ENCODE measurements at places on chromosomes 6 and 20.
A peak's percentile ranks its signal among the peaks of the same experiment; 100 is the strongest.

DNA sequence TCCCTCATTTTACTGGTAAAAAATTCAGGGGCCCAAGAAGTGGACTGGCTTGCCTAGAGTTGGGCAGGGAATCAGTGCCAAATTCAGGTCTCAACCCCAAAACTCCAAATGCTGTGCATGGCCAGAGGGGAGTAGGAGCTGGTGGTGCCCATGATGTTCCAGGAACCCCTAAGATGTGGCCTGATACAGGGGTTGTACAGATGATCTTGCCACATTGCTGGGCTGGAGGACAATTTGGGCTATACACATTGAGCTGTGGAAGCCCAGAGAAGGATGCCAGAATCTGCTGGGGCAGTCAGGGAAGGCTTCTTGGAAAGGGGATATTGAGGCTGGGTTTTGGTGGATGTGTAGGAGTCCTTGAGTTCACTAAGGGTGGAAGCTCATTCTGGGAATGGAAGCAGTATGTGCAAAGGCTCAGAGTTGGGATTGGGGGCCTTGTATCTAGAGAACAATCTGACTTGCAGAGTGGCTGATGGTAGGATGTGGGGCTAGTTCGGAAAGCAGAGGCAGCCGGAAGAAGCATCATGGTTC, 38.0 kb upstream of the APCDD1L start:
- DNase-seq, result no peak

- peak; percentile 40 for DNase-seq
Measured at GRCh38 chr6:36035225-36035624, 7.6 kb downstream of the MAPK14 start.

DNA sequence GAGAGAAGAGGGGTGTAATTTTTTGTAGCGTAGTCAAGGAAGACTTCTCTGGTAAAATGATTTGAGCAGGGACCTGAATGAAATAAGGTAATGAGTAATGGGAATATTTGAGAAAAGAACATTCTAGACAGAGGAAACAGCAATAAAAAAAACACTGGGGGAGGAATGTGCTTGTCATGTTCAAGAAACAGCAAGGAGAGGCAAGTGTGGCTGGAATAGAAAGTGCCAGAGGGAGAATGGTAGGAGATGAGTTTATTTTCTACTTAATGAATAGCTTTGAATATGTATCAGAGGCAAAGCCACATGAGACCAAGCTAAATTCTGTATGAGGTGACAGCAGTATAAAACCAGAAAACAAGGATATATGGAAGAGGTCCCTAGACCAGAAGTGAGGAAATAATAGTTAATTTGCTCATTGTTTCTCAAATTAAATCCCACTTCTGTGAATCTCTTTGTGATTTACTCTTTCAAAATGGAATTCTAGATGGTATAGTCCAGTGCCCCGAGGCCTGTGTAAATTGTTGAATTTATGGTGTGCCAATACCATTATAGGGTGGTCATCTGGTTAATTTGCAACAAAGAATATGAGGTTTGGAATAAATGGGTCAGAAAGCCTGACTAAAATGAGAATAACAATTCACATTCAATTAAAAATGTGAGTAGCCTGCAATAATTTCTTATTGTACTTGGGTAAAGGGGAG, 170.2 kb downstream of the CDKAL1 start:
- DNase-seq, result peak; percentile 70

GRCh38 chr6:90811596-90812226, 224.8 kb upstream of the MAP3K7 start:
- no peak for DNase-seq

- DNase-seq, result peak; percentile 83
Measured at GRCh38 chr20:43537921-43538877, 20.6 kb upstream of the SGK2 start.

GRCh38 chr6:146851837-146852236, 253.1 kb downstream of the ADGB start:
- no peak for DNase-seq

DNA sequence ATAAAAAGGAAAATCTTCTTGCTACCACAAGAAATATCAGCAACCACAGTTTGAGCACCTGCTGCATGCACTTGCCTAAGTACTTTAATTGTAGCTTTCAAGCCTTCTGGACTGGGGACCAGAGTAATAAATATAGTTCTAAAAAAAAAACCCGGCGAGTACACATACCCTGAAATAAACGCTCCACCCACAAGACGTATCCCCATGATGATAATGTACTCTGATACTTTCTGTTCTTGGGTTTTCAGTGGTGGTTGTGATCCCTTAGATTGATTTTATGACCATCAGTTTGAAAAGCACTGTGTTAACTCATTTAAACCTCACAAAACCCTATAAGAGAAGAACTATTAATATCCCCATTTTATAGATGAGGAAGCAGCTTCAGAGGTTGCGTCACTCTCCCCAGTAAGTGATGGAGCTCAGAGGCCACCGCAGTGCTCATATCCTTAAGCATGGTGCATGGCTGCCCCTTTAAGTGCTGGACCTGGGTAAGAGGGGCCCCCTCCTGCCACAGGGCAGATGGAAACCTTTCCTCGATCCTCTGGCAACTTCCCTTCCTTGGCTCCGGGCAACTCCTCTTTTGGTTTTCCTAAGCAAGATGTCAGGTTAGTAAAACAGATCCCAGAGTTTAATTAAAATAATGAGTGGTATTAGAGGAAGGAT, 67.3 kb downstream of the KCNB1 start:
- peak; percentile 57 for DNase-seq

- peak; percentile 26 for DNase-seq
Measured at GRCh38 chr6:30821862-30822784, 62.2 kb upstream of the DDR1 start.

DNA sequence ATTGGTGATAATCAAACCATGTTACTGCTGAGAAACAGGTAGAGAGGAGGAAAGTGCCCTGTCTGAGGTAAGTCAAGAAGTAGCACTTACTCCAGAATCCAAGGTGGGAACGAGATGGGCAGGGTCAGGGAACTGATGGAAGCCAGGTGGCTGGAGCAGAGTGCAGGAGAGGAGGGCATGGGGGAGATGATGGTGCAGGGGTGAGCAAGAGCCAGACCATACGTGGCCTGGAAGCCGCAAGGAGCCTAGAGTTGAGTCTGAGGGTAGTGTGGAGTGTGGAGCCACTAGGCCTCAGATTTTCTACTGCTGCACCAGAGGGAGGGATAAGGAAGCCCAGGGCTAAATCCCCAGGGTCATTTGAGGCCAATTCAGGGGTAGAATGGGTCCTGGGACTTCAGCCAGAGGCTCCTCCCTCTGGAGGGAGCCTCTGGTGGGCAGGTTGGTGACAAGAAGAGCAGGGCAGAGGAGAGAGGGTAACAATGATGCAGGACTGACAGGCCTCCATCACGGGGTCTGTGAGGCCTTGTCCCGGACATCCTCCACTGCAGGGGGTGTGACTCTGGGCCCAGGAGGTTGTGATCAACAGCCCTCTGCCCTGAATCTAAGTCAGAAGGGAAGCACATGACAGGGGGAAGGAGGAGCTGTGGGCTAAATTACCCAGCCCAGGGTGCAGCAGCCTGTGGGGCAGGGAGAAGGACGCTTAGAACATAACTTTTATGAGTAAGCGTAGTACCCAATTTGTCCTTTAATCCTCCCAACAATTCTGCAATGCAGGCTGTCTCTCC, 28.7 kb downstream of the COX4I2 start:
- no peak for DNase-seq

DNA sequence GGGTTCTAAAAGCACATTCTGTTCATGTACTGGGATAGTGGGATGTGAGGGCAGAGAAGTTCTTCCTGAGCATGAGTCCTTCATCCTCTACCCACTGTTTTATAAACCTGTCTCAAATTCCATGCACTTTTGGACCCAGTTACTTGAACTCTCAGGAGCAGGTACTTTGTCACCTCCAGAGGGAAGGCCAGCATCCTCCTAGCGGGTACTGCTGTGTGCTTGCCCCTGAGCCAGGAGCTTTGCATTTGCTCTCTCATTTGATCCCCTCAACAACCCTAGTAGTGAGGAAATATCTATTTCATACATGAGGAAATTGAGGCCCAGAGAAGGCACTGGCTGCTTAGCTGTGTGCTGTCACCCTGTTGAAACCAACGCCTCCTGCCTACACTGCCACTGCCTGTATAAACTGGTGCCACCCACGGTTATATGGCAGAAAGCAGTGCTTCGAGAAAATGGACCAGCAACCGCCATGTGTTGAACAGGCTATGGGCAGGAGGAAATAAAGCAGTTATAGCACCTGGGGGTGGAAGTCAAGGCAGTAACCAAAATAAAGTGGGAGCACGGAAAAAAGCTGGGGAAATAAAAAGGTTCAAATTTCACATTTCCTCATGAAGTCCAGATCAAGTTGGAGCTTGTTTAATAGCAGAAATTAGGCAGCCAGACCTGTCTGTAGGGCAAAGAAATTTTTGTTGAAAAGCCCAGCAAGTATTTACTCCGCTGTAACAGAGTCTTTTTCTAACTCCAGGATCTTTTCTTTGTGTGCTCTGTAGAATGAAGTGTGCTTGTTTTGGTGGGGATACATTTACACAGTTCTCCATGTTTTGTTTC, 38.0 kb downstream of the KLHL31 start:
- DNase-seq, result no peak

DNA sequence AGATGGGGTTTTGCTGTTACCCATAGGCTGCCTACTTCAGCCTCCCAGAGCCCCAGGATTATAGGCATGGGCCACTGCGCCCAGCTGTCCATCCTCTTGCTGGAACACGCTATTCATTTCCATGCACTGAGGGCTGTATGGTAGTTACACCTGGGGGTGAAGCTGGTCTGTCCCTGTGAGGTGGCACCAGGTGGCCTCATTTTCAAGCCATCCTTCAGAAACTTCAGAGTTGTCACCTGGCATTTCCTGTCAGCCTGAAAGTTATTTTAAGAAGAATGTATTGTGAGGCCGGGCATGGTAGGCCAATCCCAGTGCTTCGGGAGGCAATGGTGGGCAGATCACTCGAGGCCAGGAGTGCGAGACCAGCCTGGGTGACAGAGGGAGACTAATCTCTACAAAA, 147.6 kb downstream of the DTNBP1 start:
- no peak for DNase-seq

- no peak for DNase-seq
Measured at GRCh38 chr6:151962246-151962846, 154.9 kb downstream of the ESR1 start.

DNA sequence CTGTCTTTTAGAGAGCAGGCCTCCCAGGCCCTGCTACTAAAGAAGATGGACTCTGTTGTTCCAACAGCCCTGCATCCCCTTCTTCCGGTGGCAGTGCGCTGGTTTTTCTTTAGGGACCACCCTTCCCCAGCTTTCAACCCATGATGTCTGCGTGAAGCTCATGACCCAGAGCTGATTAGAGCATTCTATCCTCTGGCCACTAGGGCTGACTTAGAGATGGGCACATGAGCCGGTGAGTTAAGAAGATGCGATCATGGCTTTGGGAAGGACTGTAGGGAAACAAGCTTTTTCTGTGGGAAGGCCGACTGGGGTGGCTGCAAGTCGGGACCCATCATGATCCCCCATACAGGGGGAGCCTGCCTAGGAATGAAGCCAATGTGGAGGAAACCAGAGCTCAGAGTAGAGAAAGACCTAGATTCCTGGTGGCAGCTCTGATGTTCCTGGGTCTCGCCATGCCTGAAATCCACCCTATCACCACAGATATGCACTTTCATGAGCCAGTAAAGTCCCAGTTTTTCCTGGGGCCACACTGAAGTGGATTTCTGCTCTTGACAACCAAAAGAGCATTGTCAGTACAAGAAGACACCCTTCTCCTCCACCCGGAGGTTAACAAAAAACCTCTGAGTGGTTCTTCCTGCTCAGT, 29.1 kb upstream of the STX16 start:
- DNase-seq, result no peak

- DNase-seq, result peak; percentile 74
Measured at GRCh38 chr20:60269573-60270162, 311.4 kb downstream of the CDH26 start.

- DNase-seq, result no peak
Measured at GRCh38 chr20:33119725-33120720, 40.6 kb downstream of the BPIFB4 start.

DNA sequence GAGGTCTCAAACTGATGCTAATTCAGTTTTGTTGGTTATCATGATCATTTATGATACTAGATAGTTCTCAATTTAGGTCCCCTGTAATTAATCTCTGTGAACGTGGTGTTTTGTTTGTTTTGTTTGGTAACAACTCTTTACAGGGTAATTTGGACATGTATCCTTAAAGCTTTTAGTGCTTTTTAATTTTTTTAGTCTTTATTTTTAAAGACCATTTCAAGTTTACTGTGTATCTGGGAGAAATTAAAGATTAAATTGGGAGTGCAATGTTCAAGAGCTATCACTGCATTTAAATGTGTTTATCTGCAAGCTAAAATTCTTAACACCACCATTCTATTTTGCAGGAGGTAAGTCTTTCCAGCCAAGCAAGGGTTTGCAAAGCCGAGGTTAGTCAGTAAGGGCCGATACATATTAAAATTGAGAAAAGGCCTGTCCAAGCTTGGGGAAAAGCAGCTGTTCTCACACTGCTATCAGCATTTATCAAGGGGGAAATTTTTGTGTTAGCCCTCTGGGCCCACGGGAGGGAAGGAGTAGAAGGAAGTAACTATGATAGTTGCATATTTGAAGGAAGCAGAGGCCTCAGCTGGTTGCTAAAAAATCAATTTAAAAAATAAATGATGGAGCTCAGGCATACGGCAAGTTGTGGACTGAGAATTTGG, 59.3 kb upstream of the ZNF217 start:
- no peak for DNase-seq

GRCh38 chr6:80186082-80186481, 79.6 kb downstream of the BCKDHB start:
- no peak for DNase-seq

DNA sequence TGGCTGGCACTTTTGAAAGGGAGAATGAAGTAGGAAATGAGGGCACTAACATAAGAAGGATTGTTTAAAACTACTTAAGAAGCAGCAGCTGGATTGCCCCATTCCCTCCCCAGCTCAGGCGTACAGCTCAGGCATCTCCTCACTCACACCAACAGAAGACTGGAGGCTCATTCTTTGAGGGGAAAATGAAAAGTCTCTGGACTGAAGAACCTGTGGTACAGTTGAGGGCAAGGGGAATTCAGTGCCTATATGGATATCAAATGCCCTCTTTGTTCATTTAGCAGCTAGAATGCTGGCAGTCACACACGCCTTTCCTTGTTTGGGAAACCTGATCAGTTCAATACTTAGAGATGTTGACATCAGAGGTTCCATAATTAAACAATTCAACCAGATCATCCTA, 502.1 kb upstream of the SOX4 start:
- DNase-seq, result no peak

DNA sequence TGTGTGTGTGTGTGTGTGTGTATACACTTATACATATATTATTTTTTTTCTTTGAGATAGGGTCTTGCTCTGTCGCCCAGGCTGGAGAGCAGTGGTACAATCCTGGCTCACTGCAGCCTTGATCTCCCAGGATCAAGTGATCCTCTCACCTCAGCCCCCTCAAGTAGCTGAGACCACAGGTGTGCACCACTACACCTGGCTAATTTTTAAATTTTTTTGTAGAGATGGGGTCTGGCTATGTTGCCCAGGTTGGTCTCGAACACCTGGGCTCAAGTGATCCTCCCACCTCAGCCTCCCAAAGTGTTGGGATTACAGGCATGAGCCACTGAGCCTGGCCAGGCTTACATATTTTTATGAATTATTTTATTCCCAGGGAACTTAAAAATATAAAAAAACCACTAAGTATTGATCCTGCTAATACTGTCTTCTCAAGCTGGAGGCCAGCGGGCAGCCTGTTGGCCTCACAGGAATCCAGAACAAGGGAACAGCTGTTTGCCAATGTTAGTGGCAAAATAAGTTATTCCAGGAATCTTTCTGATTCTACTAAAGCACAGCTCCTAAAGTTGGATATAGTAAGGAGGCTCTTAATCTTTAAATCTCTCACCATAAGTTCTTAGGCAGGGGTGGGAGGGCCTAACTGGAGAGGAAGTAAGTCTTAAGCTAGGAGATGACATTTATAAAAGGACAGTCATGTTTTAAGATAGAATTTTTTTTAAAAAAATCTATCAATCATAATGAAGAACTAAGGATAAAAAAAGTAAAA, 135.5 kb upstream of the NUP153 start:
- no peak for DNase-seq

All from brain (organoid and tissue), 16 donors.